ENCODE measurements at places on chromosomes 6 and 20. TPM values are rescaled to one million over a fixed set of nuclear protein-coding genes. Genes with fewer than 3 reads are reported as not detected.

Gene OLIG3
- not detected for polyA plus RNA-seq

Gene KHDRBS2
- polyA plus RNA-seq, result not detected

Gene MEI4
- not detected for polyA plus RNA-seq

Gene HMGCLL1
- polyA plus RNA-seq, result not detected

Gene BPIFB1
- not detected for polyA plus RNA-seq

Gene COL10A1
- 0.18 TPM for polyA plus RNA-seq

Gene KIF6
- not detected for polyA plus RNA-seq

Gene PCK1
- polyA plus RNA-seq, result not detected

Gene DLK2
- polyA plus RNA-seq, result 0.22 TPM

Gene HLA-DRB5
- 28.5 TPM for polyA plus RNA-seq

Gene SNAP25
- not detected for polyA plus RNA-seq

Gene SMAP1
- 16.3 TPM for polyA plus RNA-seq

Gene SIRPB1
- 0.23 TPM for polyA plus RNA-seq

Gene HLA-DRB1
- 11.5 TPM for polyA plus RNA-seq

All from naive thymus-derived CD8-positive, alpha-beta T cell (primary cell).